ENCODE measurements at places on chromosomes 6 and 20. TPM values are rescaled to one million over a fixed set of nuclear protein-coding genes. Genes with fewer than 3 reads are reported as not detected.
A peak's percentile ranks its signal among the peaks of the same experiment; 100 is the strongest.

AP5S1 gene
- 13.6 TPM for total RNA-seq

CD40 gene
- total RNA-seq, result 22.3 TPM

ULBP2 gene
- total RNA-seq, result 2.2 TPM

NPEPL1 gene
- 25.1 TPM for total RNA-seq

PTCHD4 gene
- 0.55 TPM for total RNA-seq

DNA sequence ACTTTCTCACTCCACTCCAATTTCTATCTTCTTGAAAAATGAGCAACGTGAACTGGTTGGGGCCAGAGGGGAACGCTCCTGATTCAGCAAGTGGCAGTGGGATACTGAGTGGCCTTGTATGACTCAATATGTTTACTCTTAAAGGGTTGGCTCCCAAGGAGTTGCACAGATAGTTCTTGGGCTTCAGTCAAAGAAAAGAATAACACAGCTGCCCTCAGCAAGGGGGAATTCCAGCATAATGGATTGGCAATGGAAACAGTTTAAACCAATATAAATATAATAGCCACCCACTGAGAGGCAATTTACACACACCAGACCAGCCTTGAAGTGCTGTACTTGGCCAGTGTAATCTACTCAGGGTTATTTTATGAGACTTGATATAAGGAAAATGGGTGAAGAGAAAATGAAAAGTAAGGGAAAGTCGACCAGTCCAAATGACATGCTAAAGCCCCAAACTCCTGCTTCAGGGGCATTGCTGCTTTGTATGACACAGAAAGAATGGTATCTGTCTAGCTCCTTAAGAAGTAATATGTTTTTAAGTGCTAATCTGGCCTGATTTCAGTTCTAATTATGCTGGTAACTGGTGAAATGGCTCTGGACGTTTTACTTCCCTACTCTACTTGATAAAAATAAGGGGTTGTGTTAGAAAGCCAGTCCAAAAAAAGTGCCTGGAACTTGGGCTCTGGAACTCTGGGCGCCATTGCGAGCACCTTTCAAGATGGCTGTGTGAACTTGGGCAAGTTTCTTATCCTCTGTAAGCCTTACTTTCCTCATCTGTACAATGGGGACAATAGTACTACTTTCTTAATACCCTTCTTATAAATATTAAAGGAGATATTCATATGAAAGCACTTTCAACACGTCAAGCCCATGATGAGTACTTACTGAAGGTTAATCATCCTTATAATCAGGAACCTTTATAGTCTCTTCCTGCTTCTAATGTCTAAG lies 712.9 kb upstream of the MAP3K7 start:
- peak; percentile 56 for DNase-seq

GRCh38 chr20:43955750-43956191 lies 41.1 kb downstream of the TOX2 start:
- DNase-seq, result no peak

- peak; percentile 69 for DNase-seq
Observed at GRCh38 chr6:132279592-132280139, 121.6 kb downstream of the MOXD1 start.

GRCh38 chr6:108133594-108134179 lies 32.1 kb upstream of the NR2E1 start:
- peak; percentile 63 for DNase-seq

GRCh38 chr20:32366380-32366779 lies 8.2 kb downstream of the ASXL1 start:
- no peak for DNase-seq

DNA sequence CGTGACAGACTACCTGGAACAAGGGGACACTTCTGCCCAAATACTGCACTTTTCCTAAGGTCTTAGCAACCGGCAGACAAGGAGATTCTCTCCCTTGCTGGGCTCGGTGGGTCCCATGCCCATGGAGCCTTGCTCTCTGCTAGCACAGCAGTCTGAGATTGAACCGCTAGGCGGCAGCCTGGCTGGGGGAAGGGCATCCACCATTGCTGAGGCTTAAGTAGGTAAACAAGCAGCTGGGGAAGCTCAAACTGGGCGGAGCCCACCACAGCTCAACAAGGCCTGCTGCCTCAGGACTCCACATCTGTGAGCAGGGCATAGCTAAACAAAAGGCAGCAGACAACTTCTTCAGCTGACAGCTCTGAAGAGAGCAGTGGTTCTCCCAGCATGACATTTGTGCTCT lies 87.8 kb upstream of the ASCC3 start:
- no peak for DNase-seq

- DNase-seq, result peak; percentile 77
Observed at GRCh38 chr20:29740951-29741593, 1516.4 kb upstream of the DEFB115 start.

GRCh38 chr6:34331371-34332050 lies 61.0 kb downstream of the NUDT3 start:
- DNase-seq, result no peak

DNA sequence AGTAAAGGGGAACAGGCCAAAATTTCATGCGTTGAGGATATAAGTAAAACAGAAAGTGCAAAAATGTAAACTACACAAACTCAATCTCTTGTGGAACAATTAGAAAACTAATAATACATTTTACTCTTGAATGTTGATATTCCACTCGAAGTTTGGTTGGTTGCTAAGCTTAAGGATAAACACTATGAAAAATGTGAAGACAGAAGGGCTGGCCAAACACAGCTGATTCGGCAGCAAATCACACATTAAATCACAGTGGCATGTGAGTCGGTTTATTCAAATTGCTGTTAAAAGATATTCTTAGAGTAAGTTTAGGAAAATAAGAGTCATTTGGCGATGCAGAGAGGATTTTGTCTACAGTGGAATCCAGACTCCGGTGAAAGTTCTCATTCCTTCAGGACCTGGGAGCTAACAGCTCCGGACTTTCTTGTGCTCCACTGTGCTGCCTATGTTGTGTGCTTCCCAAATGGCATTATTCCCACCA lies 1.4 kb upstream of the EPM2A start:
- no peak for DNase-seq

DNA sequence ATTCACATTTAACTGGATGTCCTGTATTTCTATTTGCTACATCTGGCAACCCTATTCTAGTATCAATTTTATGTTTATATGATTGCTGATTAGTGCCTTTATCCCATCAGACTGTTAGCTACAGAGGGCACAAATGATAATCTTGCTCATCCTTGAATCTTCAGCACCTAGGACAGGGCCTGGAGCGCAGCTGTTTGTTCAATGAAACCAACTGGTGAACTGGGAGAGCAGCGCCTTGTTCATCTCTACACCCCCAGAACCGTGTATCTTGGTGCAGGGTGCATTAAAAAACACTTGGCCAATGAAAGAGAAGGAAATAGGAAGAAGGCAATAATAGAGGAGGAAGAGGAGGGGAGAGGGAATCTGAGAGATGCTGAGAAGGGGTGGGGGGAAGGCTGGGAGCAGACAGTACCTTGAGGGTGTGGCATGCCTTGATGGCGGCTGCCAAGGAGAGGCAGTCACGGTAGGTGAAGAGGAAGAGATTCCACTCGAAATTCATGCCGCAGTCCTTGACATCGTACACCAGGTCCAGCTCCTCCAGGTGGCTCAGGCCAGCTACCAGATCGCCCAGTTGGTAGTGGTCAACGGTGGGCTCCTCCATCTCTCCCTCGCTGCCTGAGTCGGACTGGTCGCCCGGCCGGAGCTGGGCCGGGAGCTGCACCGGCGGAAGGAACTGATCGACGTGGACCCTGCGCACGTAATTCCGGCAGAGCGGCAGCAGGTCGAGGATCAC lies 15.5 kb downstream of the TMEM151B start:
- no peak for DNase-seq
